Stimulated activated CD8-positive, alpha-beta memory T cell treated with anti-CD3 and anti-CD28 coated beads, Interleukin-4, amount 100 ng/mL, for 1 hour (primary cell): ENCODE measurements at places on chromosomes 12 and 14.

- DNase-seq = no peak
Observed at GRCh38 chr12:98422359-98422758, 93.0 kb upstream of the TMPO start.

- DNase-seq = peak; percentile 47
Observed at GRCh38 chr12:40105515-40106201, at the start of gene SLC2A13. Gene SLC2A13 (minus strand): TSS chr12:40106081. CDS start chr12:40105808, 273 bp downstream.

GRCh38 chr14:20383032-20383431 is 30.3 kb downstream of the TEP1 start:
- no peak for DNase-seq

GRCh38 chr14:60926002-60926401 is 54.9 kb downstream of the TRMT5 start:
- DNase-seq = no peak

DNA sequence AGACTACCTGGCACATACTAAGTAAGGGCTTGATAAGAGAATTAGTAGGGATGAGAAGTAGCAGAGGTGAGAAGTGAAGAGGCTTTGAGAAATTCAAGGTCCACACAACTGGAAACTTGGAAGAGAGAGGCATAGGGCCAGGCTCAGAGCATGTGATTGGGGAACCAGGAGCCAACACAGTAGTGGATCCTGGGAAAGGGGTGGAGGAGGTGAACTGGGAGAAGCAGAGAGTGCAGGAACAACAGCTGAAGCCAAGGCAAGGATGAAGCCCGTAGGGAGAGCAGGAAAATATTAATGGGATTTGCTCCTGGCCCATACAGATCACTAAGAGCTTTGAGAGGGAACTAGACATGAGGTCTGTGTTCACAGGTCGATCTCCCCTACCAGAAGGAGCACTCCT is 1.4 kb upstream of the ITGB7 start:
- no peak for DNase-seq

- DNase-seq = no peak
Observed at GRCh38 chr14:64801046-64801445, 78.7 kb downstream of the SPTB start.

DNA sequence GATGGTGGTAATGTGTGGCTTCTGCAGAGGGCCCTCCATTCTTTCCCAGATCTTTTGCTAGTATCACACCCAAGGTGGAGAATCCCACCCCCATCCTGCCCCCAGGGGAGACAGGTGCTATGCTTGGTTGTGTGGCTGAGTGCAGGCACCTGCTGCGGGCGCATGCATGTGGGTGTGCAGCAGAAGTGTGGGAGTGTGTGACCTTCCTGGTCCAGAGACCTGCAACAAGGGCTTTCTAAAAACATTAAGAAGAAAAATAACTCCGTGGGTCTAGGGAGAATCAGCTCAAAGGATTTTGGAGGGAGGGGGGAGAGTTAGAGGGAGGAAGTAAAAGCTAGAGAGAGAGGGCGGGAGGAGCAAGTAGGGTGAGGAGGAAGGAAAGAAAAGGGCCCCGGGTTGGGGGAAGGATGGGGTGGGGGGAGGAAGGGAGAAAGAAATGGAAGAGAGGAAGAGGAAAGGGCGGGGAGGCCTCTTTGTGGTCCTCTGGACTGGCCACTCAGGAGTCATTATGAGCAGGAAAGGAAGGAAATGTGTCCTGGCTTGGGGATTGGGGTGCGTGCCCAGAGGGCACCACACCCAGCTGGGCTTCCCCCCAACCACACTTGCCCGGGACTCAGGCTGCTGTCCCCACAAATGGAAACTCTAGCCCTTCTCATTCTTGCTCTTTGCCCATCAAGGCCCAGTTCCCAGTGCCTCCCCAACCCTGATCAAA is 3.1 kb upstream of the FIGNL2 start:
- DNase-seq = no peak

DNA sequence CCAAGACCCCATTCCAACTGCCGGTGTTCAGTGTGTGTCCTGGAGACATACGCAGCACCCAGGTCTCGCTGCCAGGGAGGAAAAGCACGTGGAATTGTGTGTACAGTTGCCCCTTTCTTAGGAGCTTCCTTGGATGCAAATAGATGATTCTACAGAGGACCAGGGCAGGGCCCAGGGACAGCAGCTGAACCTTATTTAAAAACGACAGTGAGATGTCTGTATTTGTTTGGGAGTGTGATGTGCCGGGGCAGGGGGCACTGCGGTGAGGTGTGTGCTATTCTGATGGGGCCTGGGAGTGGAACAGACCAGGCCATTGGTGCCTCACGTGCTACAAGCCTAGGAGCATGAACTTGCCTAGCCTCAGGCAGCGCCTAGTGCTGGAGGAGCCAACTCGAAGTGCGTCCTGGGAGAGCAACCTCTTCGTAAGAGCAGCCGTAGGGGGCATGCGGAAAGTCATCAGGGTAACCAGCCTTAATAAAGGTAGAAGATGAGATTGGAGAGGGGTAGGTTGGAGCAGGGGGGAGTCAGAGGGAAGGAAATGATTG is 98.3 kb upstream of the ESRRB start:
- DNase-seq = no peak

- no peak for DNase-seq
Observed at GRCh38 chr12:69484428-69484827, 14.2 kb downstream of the FRS2 start.

DNA sequence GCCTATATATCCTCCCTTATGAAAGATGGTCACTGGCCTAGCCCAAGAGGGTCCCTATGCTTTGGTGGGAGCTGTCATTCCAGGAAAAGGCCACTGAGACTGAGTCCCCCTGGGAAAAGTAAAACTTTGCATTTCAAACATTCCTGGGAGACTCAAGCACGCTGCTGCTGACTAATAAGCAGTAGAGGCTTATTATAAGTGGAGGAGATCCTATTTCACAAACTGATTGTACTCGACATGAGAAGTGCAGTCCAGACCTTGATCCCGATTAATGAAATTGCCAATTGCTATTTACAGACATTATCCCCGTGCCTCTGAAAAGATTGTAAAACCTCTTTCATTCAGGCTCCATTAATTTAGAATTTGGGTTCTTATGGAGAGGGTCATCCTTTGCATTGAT is 96.6 kb downstream of the EMP1 start:
- DNase-seq = no peak

DNA sequence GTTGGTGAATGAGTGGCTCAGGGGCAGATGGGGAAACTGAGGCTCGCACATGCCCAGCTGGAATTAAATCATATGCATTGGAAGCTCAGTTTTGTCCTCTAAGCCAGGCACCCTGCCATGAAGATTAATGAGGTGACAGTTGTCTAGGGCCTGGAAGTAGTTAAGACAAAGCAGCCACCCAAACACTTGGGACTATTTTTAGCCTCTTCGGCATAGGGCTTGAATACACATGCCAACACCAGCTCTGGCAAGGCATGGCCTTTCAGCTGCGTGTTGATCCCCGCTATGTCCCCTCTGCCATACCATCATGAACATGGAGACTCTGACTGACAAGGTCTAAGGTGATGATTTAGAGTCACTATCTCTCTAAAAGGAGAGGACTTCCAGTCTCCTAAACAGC is 250.2 kb downstream of the KSR2 start:
- no peak for DNase-seq

GRCh38 chr12:77980782-77981181 is 150.1 kb downstream of the NAV3 start:
- no peak for DNase-seq

DNA sequence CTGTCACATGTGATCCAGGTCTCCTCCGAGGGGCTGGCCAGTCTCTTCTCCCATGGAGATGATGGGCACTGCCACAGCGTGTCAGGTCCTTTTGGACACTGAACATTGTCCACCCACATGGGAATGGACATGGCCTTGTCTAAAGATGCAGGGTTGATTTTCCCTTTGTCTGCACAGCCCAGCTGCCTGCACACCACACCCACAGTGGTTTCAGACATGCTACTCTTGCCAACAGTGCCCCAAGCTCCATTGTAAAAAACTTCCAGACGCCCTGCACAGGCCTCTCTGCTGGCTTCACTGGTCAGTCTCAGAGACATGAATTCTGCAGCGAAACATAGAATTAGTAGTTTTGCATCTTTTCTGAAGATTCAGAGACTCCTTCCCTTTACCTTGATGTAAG is 18.5 kb downstream of the CD163 start:
- DNase-seq = no peak

GRCh38 chr12:1272142-1272541 is 281.1 kb downstream of the ERC1 start:
- no peak for DNase-seq
